ENCODE measurements at places on chromosomes 13 and 19. TPM values are rescaled to one million over a fixed set of nuclear protein-coding genes. Genes with fewer than 3 reads are reported as not detected.

Gene CYP4F3
- 2.3 TPM for total RNA-seq

Gene KLK5
- not detected for total RNA-seq

Gene PODNL1
- total RNA-seq: 1.1 TPM

Gene PSG2
- total RNA-seq: not detected

Gene CERS1
- 5.1 TPM for total RNA-seq

Gene FFAR2
- not detected for total RNA-seq

Gene ZNF93
- not detected for total RNA-seq

Gene CGB3
- not detected for total RNA-seq

Gene CEACAM5
- 2.1 TPM for total RNA-seq

Gene CCDC70
- total RNA-seq: not detected

Gene GDF15
- 63.2 TPM for total RNA-seq

Gene TGFBR3L
- total RNA-seq: 1.7 TPM

Gene PINLYP
- total RNA-seq: 0.19 TPM

Gene ATXN8OS
- not detected for total RNA-seq

Gene TMTC4
- total RNA-seq: 12.6 TPM

Data from A549 treated with CORT108297 at 1 μM for 4 hours (cell line).